MV-4-11 (cell line): ENCODE measurements at places on chromosomes 1 and 21.

- DNase-seq: no peak
Measured at GRCh38 chr1:65946960-65947359, 154.3 kb downstream of the PDE4B start.

- peak; percentile 60 for DNase-seq
Measured at GRCh38 chr1:183543619-183544204, 46.5 kb downstream of the NCF2 start.

DNA sequence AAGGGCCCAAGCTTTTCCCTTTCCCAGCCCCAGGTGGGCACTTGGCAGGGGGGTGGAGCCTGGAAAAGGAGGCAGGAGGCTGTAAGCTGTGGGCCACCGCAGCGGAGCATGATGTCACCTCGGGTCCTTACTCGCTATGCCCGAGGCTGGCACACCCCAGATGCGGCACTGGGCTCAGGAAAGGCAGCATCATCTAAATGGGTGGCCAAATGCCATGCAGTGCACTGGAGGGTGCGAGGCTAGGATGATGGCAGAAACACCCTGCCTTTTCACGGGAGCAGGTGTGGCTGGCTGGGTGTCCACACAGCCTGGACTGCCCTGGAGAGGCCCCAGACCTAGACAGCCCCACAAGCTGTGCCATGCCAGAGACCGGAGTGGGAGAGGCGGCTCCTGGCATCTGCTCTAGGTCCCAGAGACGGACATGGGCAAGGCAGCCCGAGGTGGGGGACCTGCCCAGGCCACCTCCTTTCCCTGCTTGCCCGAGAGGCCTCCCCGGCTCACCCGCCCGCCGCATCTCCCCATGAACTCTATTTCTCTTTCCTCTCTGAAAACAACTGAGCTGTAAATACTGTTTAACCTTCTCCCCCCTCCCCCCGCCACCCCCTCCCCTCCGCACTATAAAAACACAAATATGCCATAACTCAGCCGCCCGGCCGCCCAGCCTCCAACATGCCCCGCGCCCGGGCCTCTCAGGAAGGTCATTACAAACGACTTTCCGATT is 124.7 kb downstream of the CASZ1 start:
- DNase-seq: no peak

GRCh38 chr1:184056921-184057555 is 5.5 kb downstream of the TSEN15 start:
- DNase-seq: no peak

DNA sequence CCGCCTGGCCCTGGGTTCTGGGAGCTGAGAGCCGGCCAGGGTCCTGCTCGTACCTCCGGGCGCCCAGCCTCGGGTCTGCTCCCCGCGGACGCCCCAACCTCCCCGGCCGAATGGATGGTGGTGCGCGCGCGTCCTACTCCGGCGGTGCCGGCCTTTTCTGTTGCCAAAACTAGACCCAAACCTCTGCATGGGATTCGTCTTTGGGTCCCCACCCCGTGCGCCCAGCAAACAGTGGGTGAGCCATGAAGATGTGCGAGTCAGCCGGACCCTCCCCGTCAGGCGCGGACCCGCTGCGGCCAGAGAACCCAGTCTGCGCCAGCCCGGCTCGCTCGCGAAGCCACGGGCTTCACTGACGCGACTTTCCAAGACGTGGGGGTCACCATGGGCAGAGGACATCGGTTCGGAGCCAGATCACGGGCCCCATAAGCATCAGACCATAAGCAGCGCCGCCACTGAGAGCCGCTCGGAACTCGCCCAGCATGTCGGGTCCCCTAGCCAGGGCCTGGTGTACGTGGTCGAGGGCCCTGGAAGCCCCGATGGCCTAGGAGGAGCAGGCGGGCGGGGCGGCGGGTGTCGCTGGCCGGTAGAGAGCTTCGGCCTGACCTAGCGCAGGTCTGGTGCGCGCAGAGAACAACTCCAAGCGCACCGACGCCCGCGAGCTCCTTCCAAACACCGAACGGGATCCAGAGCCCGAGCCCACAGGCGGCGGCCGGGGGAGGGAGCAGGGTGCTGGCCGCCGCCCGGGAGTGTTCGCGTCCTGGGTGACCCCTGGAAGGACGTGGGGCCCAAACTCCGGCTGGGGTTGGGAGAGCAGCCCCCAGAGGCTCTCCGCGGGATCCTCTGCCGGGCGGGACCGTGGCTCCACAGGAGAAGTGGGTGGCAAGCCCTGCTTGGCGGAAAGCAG is 1.0 kb upstream of the TP73 start:
- DNase-seq: no peak

DNA sequence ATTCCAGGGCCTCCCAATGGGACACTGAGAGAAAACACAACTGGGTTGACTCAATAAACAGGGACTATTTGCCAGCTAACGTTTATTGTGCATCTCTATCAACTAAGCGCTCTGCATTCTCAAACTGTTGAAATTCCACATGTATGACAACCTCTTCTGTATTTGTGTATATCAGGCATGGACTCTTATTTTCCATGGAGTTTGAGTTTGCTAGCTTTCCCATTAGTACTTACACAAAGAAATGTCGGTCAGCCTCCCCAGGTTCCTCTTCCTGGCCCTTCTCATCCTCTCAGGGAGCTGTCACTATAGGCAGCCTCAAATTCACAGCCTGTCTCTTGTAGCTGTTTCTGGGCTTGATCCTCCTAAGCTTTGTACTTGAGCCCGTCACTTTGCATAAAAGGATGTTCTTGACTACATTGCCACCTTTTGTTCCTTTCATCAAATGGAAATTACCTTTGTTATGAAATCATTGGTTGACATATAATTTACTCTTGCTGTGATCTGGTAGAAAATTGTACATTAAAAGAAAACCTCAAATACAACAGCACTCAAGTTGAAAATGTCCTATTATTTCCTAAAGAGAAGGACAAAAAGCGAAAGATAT is 60.0 kb upstream of the NTPCR start:
- peak; percentile 31 for DNase-seq

DNA sequence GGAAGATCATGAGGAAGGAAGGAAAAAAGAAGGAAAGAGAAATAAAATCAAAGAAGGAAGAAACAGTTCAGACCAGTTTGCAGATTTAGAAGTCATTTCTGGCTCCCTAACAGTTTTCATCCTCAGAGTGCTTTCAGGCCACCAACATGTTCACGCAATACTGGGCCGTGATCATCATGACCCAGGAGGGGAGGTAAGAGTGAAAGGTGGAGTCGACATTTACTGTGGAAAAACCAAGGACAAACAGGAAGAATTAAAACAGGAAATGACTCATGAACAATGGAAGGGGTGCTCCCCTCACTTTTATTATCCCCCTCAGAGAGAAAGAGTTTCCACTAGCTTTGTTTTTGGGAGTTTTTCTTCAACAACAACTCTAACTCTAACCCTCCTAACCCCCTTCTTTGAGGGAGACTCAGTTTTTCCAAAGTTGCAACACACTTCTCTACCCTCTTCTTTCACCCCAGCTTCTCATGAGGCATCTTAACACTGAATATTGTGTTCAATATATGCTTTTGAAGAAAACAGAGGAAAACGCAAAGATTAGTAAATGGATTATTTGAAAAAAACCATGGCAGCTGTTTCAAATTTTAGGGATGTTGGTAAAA is 60.4 kb downstream of the VANGL2 start:
- no peak for DNase-seq

- no peak for DNase-seq
Measured at GRCh38 chr1:47841356-47841755, 155.8 kb downstream of the TRABD2B start.

GRCh38 chr1:187092104-187092503 is 263.4 kb downstream of the PLA2G4A start:
- DNase-seq: no peak

- DNase-seq: no peak
Measured at GRCh38 chr1:40067023-40067422, 26.5 kb downstream of the CAP1 start.

GRCh38 chr1:92483610-92484471 is 2.9 kb downstream of the GFI1 start:
- DNase-seq: peak; percentile 83

DNA sequence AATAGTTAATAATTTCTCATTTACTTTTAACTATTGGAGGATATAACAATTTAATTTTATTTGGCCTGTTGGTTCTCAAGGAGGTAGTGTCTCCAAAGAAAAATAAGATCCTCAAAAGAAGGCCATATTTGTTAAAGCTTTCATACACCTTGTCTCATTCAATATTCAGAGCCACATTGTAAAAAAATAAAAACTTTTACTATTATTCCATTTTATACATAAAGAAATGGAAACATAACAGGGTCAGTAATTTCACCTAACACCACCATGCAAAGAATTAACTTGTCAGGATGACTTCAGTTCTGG is 40.3 kb upstream of the KCTD3 start:
- DNase-seq: no peak

DNA sequence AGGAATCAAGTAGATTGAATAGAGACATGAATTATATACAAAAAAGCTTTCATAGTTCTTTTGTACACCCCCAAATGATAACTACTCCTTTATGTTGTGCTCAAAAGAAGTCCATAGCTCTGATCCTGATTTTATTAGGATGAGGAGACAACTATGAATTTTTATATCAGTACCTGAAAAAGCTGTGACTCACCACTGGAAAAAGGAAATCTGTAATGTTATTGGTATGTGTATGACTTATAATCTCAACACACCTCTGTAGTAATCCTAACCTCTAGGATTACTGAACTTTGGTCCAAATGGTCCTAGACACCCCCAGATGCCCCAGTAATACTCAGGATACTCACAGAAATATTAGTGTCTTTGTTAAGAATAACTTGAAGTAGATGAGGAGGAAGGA is 10.2 kb downstream of the PRKAB2 start:
- DNase-seq: no peak

DNA sequence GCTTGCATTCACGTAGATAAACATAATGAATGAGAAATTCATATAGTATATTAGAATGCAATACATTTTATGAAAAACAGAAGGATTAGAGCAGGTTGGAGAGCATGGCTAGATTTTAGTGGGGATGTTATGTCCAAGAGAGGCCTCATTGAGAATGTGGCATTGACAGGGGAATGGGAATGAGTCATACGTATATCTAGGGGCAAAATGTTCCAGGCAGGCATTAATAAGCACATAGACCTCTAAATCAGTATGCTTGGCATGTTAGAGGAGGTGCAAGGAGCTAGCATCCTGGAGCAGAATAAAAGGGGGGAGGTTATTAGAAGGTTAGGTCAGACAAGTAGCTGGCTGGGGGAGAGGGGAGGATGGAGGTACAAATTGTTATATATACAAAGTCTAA is 93.0 kb downstream of the USH2A start:
- no peak for DNase-seq

DNA sequence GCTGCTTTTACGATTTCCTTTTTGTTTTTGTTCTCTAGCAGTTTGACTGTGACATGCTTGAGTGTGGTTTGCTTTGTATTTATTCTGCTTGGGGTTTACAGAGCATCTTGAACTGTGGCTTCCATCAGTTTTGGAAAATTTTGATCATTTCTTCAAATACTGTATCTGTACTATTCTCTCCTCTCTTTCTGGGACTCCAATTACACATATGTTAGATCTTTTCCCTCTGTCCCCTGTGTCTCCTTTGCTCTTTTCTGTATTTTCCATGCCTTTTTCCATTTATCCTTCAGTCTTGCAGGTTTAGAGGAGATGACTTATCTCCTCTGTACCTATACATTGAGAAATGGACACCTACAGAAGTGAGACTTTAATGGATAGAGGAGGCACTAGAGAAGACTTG is 31.7 kb downstream of the COQ8A start:
- DNase-seq: no peak

- DNase-seq: no peak
Measured at GRCh38 chr1:184861755-184862336, 107.2 kb upstream of the EDEM3 start.

- no peak for DNase-seq
Measured at GRCh38 chr1:54558434-54559030, 10.5 kb downstream of the ACOT11 start.

- no peak for DNase-seq
Measured at GRCh38 chr1:84665703-84666317, 24.5 kb downstream of the SSX2IP start.

DNA sequence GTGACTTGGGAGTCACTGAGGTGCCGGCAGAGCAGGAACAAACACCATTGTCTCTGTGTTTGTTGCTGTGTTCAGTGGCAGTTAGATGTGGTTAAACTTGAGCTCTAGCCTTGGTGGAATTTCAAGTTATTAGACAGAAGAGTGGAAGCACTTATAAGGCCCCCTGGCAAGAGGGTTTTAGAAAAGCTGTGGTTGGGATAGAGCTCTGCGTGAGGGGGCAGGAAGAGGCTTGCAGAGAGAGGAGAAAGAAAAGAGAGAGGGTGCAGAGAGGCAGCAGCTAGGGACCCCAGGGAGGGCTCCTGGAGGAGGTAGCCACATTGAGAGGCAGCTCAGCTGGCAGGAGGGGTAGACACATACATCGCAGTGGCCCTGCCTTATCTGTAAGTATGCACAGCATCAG is 128.2 kb downstream of the GALNT2 start:
- DNase-seq: no peak

DNA sequence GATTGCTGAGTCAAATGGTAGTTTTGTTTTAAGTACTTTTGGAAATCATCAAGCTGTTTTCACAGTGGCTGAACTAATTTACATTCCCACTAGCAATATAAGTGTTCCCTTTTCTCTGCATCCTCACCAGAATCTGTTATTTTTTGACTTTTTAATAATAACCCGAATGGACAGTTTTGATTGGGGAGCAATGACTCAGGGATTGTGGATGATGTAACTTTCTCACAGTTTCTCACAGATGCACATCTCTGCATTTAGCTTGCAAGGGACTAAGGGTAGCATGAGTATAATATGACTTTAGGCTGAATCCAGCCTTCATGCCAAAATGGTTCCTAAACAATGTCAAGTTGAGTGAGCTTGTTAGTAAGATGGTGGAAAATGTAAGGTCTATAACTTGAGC is 90.2 kb downstream of the C4BPA start:
- DNase-seq: no peak

- DNase-seq: no peak
Measured at GRCh38 chr21:8993284-8993942, 1528.0 kb upstream of the TPTE start.

DNA sequence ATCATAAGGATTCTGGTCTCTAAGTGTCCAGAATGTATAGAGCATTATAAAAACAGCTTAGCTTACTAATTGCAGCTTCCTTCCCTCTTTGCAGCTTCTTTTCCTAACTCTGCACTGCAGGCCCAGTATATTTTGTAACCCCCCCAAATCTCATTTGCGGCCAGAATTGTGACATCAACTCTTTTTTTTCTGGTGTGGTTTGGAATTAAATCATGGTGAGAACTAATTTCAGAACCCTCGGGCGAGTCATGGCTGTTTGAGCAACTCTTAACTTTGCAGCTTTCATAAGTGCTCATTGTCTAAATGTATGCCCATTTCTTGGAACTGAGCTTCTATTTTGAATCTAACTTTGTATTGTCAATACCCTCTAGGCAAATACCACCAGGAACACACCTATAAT is 187.4 kb downstream of the CYYR1 start:
- peak; percentile 97 for DNase-seq

DNA sequence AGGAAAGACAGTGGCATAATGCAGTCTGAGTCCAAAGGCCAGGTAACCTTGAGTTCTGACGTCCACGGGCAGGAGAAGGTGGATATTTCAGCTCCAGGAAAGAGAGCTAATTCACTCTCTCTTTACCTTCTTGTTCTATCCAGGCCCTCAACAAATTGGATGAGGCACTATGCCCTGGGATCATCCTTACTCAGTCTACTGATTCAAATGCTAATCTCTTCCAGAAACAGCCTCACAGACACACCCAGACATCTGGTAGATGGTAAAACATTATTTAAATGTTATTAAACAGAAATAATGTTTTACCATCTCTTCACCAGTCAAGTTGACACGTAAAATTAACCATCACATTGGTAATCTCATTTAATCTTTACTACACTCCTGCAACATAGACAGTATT is 73.0 kb downstream of the RBM11 start:
- DNase-seq: no peak
